Esophagus muscularis mucosa (tissue), 4 donors: ENCODE measurements at places on chromosomes 4 and X.

DNA sequence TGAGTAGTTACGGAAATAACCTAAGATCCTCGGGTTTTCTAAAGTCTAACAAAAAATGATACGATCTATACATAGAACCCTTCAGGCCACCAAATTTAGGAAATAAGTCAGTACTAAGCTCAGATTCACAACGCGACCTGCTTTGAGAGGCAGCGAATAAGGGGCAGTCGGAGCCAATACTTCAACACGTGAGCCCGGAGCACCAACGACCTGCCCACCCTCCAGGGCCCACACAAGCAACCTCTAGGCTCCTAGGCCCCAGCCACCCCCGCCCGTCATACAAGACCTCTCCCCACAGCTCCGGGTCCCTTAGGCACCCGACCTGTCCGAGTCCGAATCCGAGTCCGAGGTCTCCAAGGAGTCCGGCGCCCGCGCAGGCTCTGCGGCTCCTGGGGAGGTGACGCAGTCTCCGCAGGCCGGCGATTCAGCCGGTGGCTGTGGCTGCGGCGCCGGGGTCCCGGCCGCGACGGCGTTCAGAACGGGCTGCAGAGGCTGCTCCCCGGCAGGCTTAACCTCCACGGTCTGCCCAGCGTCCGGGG, 580 bp downstream of the NAF1 start:
- no peak for DNase-seq

GRCh38 chr4:76296286-76296820, 10.2 kb upstream of the STBD1 start:
- no peak for DNase-seq

- DNase-seq, result peak; percentile 91
Measured at GRCh38 chrX:154046031-154046781, 26.5 kb upstream of the IRAK1 start.

GRCh38 chr4:158080354-158080753, 92.5 kb downstream of the GASK1B start:
- no peak for DNase-seq

- DNase-seq, result no peak
Measured at GRCh38 chr4:87152310-87153041, 67.9 kb downstream of the KLHL8 start.

- DNase-seq, result no peak
Measured at GRCh38 chr4:184385705-184386141, 88.6 kb downstream of the IRF2 start.

- no peak for DNase-seq
Measured at GRCh38 chrX:129957241-129958082, 25.0 kb upstream of the BCORL1 start.
